NT2/D1 (cell line): ENCODE measurements at places on chromosomes 7 and 10.

- DNase-seq = no peak
Observed at GRCh38 chr7:12322284-12322902, 81.3 kb downstream of the VWDE start.

- DNase-seq = no peak
Observed at GRCh38 chr7:70591643-70592042, 540.3 kb upstream of the GALNT17 start.

DNA sequence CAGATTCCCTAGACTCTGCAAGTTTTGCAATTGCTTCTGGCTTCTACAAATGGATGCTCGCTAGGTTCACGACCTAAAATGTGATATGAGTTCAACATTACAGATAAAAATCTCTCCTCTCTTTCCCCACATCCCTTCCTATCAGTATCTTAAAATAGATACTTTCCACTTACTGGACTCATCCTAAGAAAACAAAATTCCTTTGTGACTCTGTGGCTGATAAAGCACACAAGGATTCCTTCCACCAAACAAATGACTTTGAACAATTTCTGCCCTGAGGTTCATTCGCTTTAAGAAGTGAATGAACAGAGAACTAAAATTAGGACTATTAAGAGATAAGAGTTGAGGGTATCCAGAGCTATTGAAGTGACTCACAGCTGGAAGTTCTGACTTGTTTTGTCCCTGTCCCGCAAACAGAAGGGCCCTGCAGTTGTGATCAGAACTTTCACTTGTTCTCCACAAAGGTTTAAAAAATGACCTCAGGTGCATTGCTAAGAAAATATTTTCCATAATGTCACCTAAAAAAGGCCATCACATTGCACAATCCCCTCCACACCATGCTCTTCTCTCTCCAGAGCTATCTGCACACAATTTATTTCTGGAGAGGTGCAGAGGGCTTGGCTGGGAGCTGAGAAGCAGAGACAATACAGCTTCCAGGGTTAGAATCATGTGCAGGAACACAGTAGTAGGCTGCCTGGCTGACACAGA lies 96.1 kb downstream of the PIP4K2A start:
- no peak for DNase-seq

- DNase-seq = no peak
Observed at GRCh38 chr10:109894516-109894915, 28.8 kb downstream of the XPNPEP1 start.

DNA sequence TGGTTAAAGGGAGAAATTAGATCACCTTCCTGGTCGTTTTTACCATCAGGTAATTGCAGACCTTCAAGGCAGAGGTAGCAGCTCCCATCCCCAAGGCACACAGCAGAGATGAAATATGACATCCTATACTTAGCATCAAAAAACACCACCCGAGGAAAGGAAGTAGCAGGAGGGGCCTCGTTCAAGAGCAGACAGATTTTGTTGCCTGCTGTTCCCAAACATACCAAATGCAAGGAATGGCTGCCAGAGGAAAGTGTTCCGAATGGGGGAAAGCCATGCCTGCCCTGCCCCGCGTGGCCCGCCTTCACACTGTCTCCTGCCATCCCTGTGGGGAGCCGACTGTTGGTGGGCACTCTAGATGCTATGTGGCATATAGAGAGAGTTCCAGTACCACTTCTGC lies 18.0 kb downstream of the FKBP6 start:
- DNase-seq = no peak

GRCh38 chr10:97197030-97197500 lies 11.3 kb upstream of the SLIT1 start:
- DNase-seq = no peak
